ENCODE measurements at places on chromosomes 6 and 20.
A peak's percentile ranks its signal among the peaks of the same experiment; 100 is the strongest.

- no peaks in the 10 kb centered on the region for H3K36me3 ChIP-seq
- H3K27me3 ChIP-seq = peaks cover 53% of the 10 kb centered on the region
- DNase-seq = no peak
- no peaks in the 10 kb centered on the region for H3K4me1 ChIP-seq
These were observed 158.3 kb downstream of the SYCP2 start for GRCh38 chr20:59774921-59775686.

DNA sequence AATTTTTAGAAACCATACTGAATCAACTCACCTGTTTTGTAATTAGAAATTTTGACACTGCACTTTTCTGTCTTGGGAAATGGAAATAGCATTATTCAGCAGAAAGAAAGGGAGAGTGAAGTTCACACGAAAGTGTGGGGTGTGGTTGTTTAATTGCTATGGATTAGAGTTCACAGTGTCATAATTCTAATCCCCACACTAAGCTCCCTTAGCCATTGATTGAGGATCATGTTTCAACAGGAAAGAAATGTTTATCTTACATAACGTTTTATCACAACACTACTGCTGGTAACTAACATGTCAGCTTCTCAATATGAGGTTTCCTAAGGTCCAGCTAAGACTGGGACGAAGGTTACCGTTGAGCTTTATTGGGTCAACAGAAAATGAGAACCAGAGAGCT, 31.4 kb upstream of the GSTA5 start:
- no peaks in the 10 kb centered on the region for H3K36me3 ChIP-seq
- peaks cover 29% of the 10 kb centered on the region for H3K27me3 ChIP-seq
- H3K27ac ChIP-seq = no peak overlapping the region
- no peak for DNase-seq
- no peaks in the 10 kb centered on the region for H3K4me1 ChIP-seq

DNA sequence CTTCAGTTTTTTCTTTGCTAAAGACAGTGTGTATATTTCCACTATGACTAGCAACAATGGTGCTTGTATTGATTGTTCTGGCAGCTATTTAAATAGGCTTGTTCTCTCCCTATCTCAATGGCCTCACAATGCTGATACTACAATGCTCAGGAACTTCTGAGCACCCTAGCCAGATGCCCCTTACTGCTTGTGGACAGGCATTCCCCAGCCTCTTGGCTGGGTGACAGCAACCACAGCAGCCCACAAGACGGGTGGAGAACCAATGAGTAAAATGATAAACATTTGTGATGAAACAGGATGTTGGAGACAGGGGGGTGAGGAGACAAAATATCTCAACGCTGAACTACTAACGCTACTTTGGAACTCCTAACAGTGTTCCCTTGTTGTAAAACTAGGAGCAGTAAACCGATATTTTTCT, 42.3 kb downstream of the HIVEP2 start:
- no peaks in the 10 kb centered on the region for H3K27me3 ChIP-seq
- DNase-seq = peak; percentile 70
- H3K4me3 ChIP-seq = peak overlapping the region; percentile 65
- peak overlapping the region; percentile 99 for H3K27ac ChIP-seq

DNA sequence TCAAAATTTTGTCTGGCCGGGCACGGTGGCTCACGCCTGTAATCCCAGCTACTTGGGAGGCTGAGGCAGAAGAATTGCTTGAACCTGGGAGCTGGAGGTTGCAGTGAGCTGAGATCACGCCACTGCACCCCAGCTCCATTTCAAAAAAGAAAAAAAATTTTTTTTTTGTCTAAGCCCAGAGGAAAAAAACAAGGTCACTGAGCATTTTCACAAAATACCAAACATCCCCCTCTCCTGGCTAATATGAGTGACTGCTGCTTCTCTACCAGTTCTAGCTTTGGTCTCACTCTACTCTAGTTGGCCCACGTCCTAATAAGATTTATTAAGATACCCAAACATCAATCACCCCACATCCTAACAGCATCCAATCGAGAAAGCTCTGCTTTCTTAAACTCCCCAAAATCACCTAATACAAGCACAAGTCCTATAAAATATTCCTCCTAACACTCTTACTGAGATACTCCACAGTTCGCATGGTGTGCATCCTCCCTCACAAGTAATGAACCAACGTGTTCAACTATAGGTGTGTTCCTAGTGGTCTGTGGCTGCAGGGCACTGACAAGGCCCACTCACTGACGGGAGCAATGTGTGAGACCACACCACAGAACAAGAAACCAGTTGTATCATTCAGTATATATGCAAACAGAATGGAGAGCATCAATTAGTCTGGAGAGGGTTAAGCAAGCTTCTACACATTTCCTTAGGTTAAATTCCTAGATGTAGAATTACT, 64.2 kb downstream of the FKBP5 start:
- peaks cover 6% of the 10 kb centered on the region for H3K4me1 ChIP-seq
- H3K36me3 ChIP-seq = peaks cover 14% of the 10 kb centered on the region
- no peaks in the 10 kb centered on the region for H3K27me3 ChIP-seq
- peak overlapping the region; percentile 0 for H3K27ac ChIP-seq
- DNase-seq = no peak
- no peak overlapping the region for H3K4me3 ChIP-seq

DNA sequence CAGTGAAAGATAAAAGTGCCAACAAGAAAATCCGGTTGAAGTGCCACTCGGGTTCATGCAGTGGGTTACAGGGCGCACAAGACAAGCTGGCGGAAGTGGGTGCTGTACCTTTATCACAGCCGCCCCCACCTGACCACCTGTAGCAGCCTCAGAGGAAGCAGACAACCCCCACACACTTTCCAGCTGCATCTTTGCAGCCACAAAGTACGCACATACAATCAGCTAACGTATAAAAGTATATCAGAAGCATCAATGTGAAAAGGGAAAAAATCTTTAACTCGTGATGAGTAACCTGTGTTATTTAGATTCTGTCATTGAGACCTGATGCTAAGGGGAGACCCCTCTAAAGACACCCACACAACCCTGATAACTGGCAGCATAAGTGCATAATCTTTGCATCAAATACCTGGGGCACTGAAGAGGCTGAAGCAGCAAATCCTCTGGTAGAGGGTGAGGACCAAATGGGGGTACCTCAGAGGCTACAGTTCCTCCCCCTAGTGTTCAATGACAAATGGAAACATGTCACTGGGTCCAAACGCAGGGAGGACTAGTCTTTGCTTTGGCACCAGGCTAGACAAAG, 22.1 kb downstream of the BACH2 start:
- H3K4me3 ChIP-seq = peak overlapping the region; percentile 21
- H3K36me3 ChIP-seq = peaks cover 16% of the 10 kb centered on the region
- H3K4me1 ChIP-seq = peaks cover 19% of the 10 kb centered on the region
- H3K27ac ChIP-seq = peak overlapping the region; percentile 95
- peak; percentile 87 for DNase-seq
- H3K27me3 ChIP-seq = peaks cover 9% of the 10 kb centered on the region

DNA sequence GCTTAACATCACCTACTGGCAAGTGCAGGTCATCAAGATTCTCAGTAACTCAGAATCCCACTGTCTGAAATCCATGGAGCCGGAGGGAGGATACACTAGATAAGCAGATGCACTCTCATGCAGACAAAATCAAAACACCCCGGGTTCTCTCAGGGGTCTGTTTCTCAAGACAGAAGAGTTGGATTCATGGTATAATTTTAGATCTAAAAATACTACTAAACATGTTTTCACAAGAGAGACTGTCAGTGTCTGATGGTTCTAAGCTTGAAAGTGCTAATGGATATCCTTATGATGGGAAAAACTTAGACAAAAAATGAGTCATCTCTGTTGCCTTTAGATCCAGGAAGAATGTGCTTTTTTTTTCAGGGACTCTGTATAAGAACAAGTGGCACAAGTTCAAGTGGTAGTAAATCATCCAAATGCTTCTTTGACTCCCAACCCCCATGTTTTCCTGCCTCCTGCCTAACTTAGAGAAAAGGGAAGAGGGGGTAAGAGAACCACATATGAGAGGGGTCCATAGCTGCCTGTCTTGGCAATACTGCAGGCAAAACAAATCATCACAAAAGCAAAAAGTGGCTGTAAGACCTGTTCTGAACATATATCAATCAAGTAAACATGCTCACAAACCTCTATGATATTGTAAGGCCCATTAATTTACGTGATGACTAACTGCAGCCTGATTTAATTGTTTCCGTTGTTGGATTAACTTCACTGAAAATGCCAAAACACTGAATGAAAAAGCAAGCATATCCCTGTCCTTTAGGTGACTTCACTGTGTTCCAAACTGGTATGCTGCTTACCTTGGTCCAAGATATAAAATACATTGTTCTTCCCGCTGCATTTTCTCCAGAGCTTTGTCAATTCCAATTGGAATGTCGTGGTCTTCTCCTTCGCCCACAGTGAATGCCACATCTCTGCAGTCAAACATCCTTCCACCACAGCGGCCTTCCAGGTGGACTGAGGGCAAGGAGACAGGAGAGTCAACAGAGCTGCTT, 84.0 kb upstream of the TULP1 start:
- H3K27me3 ChIP-seq = no peaks in the 10 kb centered on the region
- no peak overlapping the region for H3K4me3 ChIP-seq
- H3K36me3 ChIP-seq = peaks cover 25% of the 10 kb centered on the region
- DNase-seq = no peak

All from effector memory CD8-positive, alpha-beta T cell (primary cell).